Lung microvascular endothelial cell (primary cell): ENCODE measurements at places on chromosomes 5 and 9.

- no peak for DNase-seq
Observed at GRCh38 chr9:93225417-93225816, 41.5 kb downstream of the WNK2 start.

DNA sequence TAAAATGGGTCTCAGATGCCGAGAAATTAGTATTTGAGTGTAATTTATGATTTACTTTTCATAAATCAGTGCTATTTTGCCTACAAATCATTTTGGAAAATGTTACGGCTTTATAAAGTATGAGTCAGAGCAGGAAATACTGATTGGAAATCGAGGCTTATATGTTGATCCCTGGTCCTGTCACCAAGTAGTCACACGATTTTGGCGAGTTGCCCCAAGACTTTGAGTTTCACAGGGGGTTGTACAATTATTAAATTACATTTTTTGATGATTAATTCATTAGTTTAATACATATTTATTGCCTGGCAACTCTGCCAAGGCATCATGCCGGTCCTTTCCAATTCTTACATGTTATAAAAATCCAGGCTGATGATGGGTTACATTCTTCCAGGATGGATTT is 443.9 kb upstream of the KLF4 start:
- no peak for DNase-seq

DNA sequence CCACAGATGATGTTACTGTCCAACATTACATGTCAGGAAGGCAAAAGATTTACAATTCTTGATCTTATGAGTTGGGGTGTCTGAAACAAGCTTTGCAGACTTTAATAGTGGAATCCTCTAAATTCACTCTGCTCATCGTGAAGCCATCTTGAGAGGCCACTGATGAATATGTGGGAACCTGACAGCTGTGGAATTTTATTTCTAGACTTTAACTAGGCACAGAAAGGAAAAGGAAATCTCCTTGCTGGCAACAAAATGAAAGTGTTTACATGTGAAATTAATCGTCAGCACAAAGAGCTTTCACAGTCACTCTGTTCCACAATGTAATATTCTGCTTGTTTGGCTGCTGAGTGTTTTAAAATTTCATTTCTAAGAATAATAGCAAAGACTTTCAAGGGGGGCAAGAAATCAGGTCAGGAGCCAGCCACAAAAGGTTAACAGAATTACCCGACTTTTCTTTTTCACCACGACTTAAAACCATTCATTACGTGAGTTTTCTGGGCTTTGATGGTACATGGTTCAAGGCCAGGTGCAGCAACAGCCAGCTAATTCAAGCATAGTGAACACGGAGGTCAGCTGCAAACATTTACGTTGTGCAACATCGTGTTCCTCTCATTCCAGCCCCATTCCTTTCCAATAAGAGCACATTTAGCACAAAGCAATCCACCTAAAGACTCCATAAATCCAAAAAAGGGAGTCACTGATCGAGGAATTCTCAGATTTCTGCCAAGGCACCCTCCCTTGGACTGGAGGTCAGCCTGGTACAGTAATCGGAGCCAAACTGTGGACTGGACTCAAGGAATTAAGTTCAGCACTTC is 14.6 kb downstream of the NREP start:
- DNase-seq = no peak

DNA sequence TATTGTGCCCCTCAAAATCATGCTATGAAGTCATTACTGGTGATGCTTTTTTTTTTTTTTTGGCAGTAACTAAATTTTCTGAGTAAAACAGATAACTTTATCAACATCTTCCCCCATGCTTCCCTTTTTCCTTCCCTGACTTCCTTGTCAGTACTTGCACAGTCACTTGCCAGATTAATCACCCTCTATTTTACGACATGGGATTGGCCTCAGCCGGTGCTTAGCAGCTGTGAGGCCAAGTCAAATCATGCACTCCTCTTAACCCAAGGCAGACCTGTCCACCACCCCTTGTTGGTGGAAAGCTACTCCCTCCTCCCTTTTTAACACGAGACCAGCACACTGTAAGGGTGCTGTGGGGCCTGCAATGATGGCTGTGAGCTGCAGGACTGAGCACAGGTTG is 118.0 kb upstream of the OTULINL start:
- peak; percentile 31 for DNase-seq

- no peak for DNase-seq
Observed at GRCh38 chr5:179734536-179735164, 2.0 kb downstream of the MAML1 start.

DNA sequence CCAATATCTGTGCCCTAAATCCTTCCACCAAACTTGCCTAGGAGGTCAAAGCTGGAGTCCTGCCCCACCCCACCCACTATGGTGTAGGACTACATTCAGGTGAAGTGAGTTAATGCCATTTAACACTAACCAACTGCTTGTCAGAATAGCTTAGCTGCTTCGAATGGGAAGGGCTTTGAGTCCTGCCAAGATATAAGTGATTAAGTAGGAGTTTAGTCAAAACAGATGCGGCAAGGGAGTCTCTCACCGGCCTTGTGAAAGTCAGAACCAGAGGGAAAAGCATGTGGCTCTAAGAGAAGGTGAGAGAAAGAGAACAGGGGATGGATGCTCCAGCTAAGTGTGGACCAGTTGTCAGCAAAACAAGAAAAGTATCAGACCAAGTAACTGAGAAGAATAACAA is 132.6 kb downstream of the SPOCK1 start:
- no peak for DNase-seq

DNA sequence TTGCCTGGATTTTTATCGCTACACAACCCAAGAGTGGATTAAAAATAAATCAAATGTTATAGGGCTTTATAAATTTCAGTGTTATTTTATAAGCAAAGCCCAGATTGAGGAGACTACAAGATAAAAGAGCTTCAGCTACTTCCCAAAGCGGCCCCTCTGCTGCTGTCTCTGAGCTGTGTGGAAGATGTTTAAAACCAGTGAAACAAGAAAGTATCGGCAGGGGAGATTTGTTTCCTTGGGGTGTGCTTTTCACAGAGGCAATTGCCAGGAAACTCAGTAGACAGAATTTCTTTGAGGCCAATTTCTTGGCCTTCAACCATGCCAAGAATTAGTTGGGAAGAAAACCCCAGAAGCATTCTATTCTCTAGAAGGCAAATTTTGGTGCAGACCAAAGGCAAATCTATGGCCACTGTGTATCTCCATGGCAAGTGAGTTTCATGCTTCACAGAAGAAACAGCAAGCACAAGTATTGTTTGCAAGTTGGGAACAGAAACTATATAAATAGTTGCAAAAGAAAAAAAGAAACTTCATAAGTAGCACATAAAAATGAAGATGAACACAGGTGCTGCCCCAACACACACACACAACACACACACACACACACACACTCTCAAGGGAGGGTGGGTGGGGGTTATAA is 197.2 kb downstream of the PARP8 start:
- no peak for DNase-seq

DNA sequence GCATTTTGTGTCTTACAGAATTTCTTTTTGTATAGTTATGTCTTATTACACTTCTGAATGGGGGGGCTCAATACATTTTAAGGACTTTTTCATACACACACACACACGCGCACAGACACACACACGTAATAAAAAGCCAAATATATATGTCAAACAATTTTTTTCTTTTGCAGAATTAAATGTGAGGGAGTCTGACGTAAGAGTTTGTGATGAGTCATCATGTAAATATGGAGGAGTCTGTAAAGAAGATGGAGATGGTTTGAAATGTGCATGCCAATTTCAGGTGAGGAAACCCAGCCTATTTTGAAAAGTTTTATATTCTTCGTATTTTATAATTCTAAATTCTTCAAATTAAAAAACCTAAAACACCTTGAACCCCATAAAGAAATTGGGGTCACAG is 25.6 kb downstream of the TMEFF1 start:
- no peak for DNase-seq

DNA sequence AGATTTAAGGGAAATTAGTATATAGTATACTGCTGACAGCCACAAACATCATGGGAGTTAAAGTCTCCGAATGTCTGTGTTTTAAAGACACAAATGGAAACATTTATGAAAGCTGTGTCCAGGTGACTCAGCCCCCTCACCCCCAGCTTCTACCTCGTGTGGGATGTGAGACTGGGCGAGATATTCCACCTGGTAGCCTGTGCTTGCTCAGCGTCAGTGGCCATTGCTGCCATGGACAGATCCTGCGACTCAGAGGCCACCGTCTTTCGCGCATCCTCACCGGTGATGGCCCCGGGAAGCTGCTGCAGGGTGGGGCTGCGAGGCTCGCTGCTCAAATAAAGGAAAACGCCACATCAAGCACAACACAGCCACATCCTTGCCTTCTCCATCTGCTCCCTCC is 31.2 kb upstream of the EXOC3 start:
- DNase-seq = no peak

- no peak for DNase-seq
Observed at GRCh38 chr5:36763454-36763853, 113.1 kb upstream of the NIPBL start.

GRCh38 chr5:2181557-2181956 is 298.8 kb upstream of the IRX4 start:
- DNase-seq = no peak

DNA sequence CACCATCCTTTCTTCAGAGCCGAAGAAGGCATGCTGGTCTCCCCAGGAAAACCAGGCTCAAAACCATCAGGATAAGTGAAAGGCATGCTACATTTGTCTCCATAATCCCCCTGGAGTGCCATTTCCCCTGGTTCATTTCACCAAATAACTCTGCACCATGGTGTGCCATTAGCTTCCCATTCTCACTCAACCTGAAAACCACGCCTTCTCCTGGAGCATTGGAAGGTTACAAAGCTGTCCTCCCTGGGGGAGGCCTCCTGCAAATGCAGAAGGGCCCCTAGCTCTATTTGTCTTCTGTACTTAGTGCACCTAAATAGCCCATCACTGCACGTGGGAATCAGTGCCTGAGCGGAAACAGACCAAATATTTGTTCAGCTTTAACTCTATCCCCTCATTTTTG is 90.2 kb upstream of the ICE1 start:
- DNase-seq = no peak

GRCh38 chr5:86228147-86228546 is 389.6 kb upstream of the COX7C start:
- no peak for DNase-seq

- DNase-seq = no peak
Observed at GRCh38 chr5:34580983-34581382, 75.1 kb upstream of the RAI14 start.

DNA sequence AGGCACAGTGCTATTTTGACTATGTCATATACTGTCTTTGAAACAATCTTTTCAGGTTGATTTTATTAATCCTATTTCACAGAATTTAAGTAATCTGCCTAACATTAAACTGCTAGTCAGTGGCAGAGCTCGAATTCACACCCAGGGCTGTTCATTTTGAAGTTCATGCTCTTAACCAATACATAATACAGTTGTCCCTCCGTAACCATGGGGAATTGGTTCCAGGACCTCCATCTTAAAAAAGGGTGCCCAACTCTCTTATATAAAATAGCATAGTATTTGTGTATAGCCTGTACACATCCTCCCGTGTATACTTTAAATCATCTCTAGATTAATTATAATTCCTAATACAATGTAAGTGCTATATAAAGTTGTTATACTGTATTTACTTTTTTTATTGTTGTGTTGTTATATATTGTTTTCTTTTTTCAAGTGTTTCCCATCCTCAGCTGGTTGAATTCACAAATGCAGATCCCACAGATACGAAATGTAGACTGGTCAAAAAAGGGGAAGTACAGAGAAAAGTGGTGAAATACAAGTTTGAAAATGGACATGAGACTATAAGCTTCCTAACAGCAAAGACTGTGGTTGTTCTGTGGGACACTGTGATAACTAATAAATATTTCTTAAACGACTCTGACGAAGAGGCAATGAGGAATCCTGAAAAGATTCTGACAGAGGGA is 18.3 kb downstream of the RFX3 start:
- DNase-seq = no peak

GRCh38 chr9:13437866-13438265 is 158.4 kb upstream of the MPDZ start:
- DNase-seq = no peak

GRCh38 chr5:69129413-69129812 is 35.6 kb downstream of the SLC30A5 start:
- DNase-seq = no peak

DNA sequence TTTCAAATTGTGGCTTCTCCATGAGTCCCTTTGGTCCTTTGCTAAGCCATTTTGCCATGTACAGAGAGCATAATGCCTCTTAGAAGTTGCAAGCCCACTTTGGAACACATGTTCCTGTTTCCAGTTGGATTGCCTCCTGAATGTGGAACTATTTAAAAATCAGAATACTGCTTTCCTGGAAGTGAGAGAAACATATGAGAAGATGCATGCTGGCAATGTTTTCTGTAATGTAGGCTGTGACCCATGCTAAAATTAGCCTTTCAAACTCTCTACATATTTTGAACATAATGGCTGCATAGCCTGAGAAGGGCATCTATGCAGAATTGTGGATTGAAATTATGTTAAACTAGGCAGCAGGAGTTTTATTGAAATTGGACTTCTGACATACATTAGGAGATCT is 175.5 kb upstream of the PAPPA start:
- no peak for DNase-seq

DNA sequence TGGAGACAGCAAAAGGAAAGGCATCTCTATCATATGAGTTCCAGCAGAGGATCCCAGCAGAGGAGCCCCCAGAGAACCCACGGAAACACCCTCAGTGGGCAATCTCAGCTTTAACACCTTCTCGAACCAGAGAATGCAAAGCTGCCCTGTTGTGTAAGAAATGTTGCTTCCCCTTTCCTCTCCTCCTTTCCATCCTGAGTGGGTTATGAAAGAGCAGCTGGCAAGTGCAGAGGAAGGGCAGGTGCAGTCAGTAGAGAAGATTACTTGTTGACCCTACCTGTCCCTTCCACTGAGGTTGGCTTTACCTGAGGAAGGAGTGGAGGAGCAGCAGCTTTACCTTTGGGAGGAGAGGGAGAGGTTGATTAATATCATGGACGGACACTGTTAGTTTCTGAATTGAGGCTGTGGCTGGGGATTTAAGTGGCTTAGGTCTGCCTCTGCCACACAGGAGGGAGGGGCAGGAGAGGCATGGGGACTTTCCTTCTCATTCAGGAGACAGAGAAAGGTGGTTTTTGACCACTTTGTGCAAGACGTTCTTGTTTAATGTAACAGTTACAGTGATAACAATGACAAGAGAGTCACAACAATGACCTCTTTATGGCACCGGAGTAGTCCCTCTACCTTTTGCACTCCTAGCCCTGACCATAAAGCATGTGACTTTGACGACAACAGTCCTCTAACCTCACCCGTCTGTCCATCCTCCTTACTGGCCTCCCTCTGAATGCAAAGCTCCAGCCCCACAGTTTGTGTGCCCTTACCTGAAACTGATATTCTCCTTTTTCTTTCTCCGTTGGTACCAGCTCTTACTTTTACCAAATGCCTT is 254.8 kb downstream of the NSG2 start:
- DNase-seq = no peak

DNA sequence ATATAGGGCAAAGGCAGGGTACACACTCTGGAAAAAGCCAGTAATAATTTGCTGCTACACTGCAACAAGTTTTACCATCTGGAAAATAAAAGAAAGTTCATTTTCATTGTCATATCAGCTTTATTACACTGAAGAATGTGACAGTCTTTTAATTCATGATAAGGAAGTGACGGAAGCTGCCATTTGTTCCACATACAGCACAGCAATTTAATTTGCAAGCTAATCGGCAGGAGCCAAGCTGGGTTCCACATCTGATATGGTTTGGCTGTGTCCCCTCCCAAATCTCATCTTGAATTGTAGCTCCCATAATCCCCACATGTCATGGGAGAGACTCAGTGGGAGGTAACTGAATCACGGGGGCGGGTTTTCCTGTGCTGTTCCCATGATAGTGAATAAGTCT is 16.5 kb downstream of the PRELID2 start:
- no peak for DNase-seq

GRCh38 chr9:136403915-136404800 is 4.2 kb upstream of the SNAPC4 start:
- DNase-seq = no peak

GRCh38 chr5:100898504-100899346 is 4.4 kb downstream of the ST8SIA4 start:
- DNase-seq = no peak
